ENCODE measurements at places on chromosomes 11 and 22.

GRCh38 chr11:122089111-122089510 lies 26.9 kb downstream of the BLID start:
- no peak for DNase-seq

GRCh38 chr11:95182397-95182796 lies 48.6 kb downstream of the SESN3 start:
- DNase-seq: no peak

DNA sequence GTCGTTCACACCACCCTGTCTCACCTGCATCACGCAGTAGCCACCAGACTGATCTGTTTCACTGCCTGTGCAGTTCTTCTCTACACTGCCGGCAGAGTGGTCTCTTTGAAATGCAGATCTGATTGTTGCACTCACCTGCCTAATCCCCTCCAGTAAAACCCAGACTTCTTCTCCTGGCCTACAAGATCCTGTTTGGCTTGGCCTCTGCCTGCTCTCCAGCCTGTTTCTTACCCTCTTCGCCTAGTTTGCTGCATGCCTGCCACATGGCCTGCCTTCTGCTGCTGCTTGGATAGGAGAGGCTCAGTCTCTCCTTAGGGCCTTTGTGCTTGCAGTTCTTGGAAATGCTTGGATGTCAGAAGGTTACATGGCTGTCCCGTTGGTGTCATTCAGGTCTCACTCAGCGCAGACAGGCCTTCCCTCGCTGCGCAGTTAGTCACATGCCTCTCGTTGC lies 42.0 kb downstream of the PACS1 start:
- DNase-seq: no peak

DNA sequence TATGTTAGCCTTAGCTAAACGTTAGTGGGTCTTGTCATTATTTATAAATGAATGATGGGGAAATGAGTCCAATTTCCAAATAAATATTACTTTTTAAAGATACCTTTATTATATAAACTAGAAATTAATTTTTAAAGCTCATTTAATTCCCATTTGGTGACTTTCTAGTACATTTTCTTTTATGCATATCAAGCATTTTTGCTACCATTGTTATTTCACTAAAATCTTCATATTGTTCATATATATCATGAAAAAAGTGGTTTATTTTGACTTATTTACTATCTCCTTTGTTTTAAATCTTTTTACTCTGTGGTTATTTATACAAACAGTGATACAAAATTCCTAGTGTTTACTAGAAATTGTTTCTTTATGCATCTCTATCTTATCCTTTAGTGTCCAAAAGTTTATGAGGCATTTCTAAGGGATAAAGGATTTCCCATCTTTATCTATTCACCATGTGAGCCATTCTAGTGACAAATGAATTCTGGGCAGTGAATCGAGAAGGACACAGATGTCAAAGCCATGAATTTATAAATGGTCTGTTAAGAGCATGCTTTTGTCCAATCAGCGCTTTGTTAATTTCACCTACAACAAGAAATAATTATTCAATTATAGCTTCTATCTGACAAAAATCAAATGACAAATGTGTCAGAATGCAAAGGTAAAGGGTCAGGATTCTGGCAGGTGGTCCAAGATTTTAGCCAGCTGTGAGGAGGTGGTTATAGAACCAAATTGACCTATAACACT lies 70.6 kb downstream of the PRMT3 start:
- DNase-seq: no peak

DNA sequence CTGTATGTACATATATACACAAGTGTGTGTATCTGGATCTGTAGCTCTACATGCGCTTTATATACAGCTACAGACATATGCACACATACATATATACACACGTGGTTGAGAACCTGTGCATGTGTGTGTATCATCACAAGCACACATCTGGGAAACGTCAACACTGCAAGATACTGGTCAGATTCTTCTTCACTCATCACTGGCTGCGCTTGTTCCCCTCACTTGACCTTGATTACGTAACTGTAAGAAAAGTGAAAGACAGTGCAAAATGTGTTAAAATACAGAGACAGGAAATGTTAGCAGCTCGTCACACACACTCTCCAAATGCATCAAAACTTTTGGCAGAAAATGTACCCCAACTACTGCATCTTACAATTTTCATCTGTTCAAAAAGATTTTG lies 51.9 kb upstream of the MN1 start:
- DNase-seq: no peak

DNA sequence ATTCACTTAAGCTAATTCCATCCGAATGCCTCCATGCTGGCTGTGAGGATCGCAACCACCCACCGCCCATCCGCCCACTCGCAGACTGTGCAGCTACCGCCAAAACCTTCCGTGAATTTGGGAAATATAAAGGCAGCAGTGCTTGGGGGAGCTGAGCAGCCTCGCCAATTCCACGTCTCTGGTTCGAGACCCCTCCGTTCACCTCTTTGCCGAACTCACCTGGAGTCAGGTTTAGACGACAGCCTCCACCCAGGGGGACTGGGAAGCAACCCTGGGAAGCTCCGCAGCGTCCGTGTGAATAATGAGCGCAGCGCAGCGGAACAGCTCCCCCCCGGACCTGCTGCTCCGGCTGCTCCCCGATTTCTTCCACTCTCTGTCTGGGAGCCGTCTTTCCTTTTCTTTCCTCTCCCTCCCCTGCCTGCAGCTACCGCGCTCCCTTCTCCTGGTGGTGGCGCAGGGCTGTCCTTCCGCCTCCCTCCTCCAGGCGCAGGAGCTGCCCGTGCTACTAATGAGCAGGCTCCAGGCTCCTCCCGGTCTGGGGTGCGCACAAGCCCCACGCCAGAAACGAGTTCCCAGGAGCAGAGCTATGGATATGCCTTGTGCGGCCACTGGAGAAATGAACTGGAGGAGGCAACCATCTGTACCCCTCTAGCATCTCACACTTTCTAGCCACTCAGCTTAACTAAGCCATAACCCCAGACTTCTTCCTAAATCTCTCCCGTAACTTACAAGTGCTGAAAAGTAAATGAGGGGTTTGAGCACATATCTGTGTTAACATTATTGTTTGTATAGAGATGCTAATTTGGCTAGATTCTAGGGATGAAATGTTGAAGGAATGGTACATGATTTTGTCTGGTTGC lies 107.3 kb downstream of the XKR3 start:
- DNase-seq: no peak

- no peak for DNase-seq
Measured at GRCh38 chr11:108147150-108147549, 25.8 kb downstream of the ACAT1 start.

All from hepatic stellate cell (primary cell).